ENCODE measurements at places on chromosomes 1 and 21.

DNA sequence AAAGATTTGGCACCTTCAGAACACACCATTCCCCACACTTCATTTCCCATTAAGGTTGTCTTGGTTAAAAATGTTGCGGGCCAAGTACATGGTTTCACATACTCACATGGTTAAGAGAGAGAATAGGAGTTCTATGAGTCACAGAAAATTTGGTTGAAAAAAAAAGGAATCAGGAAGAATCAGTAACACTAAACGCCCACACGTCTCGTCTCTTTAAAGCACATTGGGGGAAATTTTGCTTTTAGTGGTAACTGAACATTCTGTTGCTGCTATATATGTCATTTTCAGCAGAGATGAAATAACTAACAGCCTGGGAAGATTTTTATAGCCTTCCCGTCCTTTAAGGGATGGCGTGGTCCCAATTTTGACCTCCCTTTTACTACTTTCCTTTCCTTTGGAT lies 132.9 kb upstream of the ERG start:
- DNase-seq = no peak

DNA sequence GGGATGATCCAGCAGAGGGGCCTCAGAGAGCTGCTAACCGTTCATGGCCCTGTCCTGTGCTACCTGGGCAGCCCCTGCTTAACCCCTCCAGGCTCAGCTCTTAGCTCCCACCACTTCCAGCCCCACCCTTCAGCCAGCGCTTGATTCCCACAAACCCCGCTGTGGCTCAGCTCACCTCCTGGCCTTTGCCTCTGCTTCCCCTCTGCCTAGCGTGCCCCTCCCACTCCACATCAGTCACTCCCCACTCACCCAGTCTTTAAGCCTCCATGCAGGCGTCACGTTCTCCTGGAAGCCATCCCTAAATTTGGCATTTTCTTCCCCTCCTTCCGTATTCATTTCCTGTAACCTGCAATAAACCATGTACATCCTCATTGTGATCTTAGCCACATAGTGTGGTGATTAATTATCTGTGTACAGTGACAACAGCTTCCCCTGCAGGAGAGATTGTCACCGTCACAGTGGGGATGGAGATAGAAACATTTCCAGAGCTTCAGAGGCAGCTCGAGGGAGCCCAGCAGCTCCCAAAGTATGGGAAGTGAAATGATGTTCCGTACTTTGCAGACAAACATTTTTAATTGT lies 65.5 kb downstream of the EPHB2 start:
- DNase-seq = no peak

DNA sequence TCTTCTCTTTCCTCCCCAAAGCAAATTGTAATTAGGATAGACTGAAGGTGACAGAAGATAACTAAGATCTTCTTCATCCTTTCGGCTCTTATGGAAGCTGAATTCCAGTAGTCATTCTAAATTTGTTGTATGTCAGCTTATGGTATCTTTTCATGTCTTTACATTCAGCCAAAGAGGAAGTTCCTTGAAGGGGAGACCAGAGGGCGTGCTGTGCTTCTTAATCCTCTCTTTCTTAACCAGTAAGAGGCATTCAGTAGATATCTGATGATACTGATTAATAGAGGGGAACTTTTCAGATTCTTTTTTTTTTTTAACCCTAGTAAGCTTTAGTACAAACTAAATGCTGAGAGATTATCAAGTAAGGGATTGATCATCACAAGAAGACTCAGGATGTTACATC lies 102.3 kb downstream of the OSBPL9 start:
- DNase-seq = no peak

GRCh38 chr1:202229376-202229775 lies 35.8 kb downstream of the LGR6 start:
- DNase-seq = no peak

DNA sequence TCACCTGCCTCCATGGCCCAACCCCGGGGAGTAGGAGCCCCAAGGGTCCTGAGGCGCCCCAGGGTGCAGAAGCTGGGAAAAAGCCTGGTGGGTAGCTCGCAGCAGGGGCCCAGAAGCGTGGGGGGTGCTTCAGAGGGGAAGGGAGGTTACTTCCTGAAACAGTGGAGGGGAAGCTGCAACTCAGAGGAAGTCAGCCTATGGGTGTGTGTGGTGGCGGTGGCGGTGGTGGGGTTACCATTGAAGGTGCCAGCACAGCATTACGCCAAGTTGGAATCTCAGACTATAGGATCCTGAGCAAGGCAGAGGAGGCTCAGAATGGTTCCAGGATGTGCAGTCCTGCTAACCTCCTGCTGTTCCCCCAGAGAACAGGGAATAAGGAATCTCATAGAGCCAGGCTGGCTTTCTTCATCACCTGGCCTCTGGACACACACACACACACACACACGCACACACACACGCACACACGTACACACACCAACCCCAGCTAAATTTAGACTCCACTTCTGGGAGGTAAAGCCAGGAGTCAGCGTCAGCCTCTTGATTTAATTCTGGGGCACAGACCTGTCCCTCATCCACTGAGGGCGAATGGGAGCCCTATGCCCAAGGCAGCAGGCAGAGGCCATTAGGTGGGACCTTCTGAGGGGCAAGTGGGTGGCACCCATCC lies 1.3 kb downstream of the DENND4B start:
- DNase-seq = no peak

- DNase-seq = no peak
These were observed 32.0 kb upstream of the SLC30A1 start for GRCh38 chr1:211610779-211611556.

DNA sequence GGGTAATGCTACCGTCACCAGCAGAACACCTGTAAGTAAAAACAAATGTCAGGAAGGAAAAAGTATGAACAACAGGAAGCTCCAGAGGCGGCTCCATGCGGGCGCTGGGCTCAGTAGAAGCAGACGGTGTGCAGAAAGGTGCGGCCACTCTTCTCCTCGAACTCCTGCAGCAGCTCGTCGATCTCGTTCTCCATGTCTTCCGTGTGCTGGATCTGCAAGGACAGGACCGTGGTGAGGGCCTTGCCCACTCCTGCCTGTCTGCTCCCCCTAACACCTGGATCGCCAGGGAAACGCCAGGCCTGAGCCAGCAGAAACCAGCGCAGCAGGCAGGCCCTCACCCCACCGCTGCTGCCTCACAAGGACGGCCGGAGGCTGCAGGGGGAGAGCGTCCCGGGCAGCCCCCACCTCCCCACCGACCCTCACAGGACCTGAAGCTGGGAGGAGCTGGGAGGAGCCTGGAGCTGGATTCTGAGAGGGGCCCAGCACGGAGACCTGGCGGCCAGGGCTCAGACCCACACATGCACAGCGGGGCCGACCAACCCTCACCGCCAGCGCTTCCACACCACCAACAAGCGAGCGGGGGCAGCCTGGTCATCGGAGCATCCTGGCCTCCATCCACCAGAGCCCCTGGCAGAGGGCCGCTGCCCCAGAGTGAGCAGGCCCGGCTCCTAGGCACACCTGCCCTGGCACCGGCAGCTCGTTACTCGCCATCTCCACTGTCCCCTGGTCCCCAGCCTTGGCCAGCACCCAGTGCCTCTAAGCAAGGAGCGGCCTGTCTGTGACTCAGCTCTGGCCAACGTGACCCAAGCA lies 1.7 kb upstream of the TMEM240 start:
- DNase-seq = no peak

DNA sequence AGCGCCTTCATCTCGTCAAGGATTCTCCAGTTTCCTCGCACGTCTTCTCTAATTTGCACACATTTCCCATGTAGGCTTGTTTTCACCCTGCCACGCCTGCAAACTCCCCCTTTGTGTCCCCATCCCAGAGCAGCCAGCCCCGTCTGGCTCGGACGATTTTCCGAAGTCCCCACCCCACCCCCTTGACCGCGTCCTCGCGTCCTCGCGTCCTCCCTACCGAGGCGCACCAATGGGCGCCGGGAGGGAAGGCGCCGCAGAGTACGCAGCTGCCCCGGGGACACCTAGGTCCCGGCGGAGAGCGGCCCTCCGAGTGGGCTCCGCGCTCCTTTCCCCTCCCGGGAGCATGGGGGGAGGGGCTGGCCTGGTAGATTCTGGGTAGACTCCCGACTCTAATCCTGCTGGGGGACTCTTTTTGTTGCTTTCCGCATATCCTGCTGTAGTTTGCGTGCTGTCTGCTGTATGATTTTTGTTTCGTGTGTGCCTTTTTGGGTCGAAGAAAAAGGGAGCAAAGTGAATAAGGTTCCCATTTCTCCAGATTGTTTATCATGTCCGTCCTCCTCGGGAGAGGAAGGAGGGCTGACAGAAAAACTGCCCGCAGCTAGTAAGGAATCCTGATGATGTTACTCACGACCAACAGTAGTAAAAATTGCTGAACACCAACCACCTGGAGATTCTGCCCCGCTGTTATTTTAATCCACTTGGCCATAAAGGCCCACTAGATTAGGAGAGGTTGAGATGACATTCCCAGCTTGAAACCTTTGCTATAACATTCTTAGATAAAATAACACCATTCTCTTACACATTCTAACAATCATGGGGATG lies 1.5 kb downstream of the CACHD1 start:
- DNase-seq = no peak

- no peak for DNase-seq
These were observed 153.0 kb downstream of the TNFSF18 start for GRCh38 chr1:172897738-172898137.

GRCh38 chr1:65002156-65002507 lies 35.8 kb upstream of the JAK1 start:
- DNase-seq = no peak

DNA sequence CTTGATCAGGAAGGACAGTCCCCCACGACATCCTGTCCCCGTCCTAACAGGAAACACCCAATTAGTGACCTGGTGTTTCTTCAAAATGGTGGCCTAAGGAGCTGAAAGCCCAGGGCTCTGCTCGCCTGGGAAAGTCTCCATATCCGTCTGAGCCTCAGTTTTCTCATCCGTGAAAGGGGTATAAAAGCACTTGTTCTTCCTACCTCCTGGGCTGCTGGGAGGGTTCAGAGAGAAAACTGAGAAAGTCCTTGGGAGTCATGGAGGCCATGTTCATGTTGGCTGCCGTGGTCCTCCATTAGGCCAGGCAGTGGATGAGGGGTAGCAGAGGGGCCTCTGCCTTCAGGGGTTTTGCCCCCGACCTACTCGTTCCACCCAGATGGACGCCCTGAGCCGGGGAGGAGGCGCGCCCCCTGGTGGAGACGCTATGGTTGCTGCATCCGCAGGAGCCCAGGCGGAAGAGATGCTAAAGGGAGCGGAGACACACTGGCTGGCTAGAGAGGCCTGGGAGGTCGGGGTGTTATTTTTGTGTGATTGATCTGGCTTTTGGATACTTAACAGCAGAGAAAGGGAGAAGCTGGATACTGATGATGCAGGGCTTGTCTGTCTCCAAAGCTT lies 113.5 kb downstream of the PRDM2 start:
- DNase-seq = peak; percentile 52

- DNase-seq = no peak
These were observed 5.5 kb downstream of the LEMD1 start for GRCh38 chr1:205416322-205416721.

All from stimulated activated CD4-positive, alpha-beta T cell treated with anti-CD3 and anti-CD28 coated beads, TNF-alpha, amount 100 ng/mL, for 1 hour (primary cell).